Spinal cord (tissue), 10 donors: ENCODE measurements at places on chromosomes 16 and 17. TPM values are rescaled to one million over a fixed set of nuclear protein-coding genes. Genes with fewer than 3 reads are reported as not detected.
A peak's percentile ranks its signal among the peaks of the same experiment; 100 is the strongest.

- H3K4me1 ChIP-seq = no peaks in the 10 kb centered on the region
- H3K27me3 ChIP-seq = no peaks in the 10 kb centered on the region
- no peak for DNase-seq
- no peaks in the 10 kb centered on the region for H3K36me3 ChIP-seq
Observed at GRCh38 chr16:23857256-23857880, 21.6 kb downstream of the PRKCB start.

DNA sequence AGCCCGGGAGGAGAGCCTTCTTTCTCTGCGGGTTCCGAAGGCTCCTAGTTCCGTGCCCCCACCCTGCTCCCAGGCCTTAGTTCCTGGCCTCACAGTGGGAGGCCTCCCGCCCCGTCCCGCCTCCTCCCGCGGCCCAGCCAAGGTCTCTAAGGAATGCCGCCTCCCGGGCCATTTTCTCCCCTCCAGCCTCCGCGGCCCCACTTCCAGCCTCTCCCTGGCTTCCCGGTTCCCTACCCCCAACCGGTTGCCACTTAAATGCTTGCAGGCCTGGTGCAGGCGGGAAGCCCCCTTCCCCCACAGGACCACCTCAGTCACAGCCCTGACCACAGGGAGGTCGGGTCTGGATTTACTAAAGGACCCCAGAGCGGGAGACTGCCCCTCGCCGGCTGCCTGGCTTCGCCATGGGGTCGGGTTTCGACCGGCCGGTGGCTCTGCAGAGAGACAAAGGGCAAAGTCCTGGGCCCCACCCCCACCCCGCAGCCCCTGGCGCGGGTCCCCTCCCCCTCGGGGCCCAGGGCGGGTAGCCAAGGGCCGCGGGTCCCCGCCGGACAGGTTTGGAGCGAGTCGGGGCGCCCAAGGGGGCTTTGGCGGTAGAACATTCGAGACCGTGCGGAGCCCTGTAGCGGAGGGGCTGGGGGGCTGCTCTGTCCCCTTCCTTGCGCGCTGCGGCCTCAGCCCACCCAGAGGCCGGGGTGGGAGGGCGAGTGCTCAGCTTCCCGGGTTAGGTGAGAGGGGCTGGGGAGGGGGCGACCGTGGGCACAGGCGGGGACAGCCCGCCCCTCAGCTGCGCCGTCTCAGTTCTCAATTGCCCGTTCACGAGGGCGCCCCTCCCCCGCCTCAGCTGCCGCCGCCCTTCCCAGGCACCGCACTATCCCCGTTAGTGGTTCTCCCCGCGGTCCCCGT is 16.4 kb downstream of the IGF2BP1 start:
- H3K27ac ChIP-seq = peak overlapping the region; percentile 25
- peaks cover 7% of the 10 kb centered on the region for H3K36me3 ChIP-seq
- peaks cover 34% of the 10 kb centered on the region for H3K4me1 ChIP-seq
- peak; percentile 65 for DNase-seq
- no peaks in the 10 kb centered on the region for H3K27me3 ChIP-seq
- H3K4me3 ChIP-seq = peak overlapping the region; percentile 49

DNA sequence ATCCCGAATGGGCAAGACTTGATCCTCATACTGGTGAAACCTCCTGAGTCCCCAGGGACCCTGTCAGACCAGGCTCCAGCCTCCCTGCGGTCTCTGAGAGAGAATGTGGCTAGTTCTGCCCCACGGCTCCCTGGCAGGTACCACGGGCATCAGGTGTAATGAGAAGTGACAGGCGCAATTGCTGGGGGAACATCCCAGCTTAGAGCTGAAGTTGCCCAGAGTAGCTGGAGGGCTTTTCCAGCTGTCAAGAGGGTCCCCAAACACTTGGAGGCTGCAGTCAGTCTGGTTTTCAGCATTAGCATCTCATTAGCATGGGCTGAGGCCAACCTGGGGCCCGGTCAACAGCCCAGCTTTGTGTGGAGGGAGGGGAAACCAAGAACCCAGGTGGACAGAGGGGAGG is 100.0 kb upstream of the TMEM132E start:
- H3K4me3 ChIP-seq = no peak overlapping the region
- DNase-seq = no peak

DNA sequence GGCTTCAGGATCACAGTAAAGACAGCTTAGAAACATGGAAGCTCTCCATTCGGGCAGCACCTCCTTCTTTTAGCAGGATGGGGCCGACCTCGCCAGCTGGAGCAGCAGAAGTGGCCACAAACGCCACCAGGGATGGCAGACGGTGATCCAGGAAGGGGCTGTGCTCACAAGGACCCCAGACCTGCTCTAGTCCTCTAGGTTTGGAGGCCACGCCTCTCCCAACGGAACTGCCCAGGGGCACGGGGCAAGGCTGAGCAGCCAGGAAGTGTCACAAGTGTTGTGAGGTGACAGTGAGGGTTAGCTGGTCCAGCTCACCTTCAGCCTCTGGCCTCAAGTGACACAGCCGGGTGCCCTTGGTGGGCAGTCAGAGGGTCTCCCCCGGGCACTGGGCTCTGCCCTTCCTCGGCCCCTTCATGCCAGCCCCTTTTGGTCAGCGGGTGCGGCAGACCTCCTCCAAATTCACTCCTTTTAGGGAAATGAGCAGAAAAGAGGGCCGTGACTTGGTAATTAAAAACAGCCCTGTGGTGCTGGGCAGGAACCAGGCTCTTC is 20.4 kb downstream of the CEP295NL start:
- no peak for DNase-seq
- peak overlapping the region; percentile 99 for H3K27ac ChIP-seq
- no peaks in the 10 kb centered on the region for H3K27me3 ChIP-seq
- peaks cover 48% of the 10 kb centered on the region for H3K36me3 ChIP-seq

- no peaks in the 10 kb centered on the region for H3K27me3 ChIP-seq
- DNase-seq = no peak
- no peak overlapping the region for H3K27ac ChIP-seq
- H3K4me1 ChIP-seq = peaks cover 11% of the 10 kb centered on the region
- no peaks in the 10 kb centered on the region for H3K36me3 ChIP-seq
Observed at GRCh38 chr17:64250233-64250835, 12.7 kb downstream of the TEX2 start.

- H3K36me3 ChIP-seq = peaks cover 23% of the 10 kb centered on the region
- H3K27me3 ChIP-seq = no peaks in the 10 kb centered on the region
- no peak for DNase-seq
Observed at GRCh38 chr16:81040842-81041241, 5.2 kb downstream of the ATMIN start.

- H3K4me3 ChIP-seq = no peak overlapping the region
- no peak for DNase-seq
- peaks cover 26% of the 10 kb centered on the region for H3K36me3 ChIP-seq
- peaks cover 45% of the 10 kb centered on the region for H3K4me1 ChIP-seq
- peak overlapping the region; percentile 95 for H3K27ac ChIP-seq
Observed at GRCh38 chr17:8164815-8165131, 2.0 kb upstream of the VAMP2 start.

- H3K4me3 ChIP-seq = no peak overlapping the region
- no peak for DNase-seq
- no peaks in the 10 kb centered on the region for H3K36me3 ChIP-seq
Observed at GRCh38 chr17:50501054-50501453, 7.2 kb upstream of the MYCBPAP start.

DNA sequence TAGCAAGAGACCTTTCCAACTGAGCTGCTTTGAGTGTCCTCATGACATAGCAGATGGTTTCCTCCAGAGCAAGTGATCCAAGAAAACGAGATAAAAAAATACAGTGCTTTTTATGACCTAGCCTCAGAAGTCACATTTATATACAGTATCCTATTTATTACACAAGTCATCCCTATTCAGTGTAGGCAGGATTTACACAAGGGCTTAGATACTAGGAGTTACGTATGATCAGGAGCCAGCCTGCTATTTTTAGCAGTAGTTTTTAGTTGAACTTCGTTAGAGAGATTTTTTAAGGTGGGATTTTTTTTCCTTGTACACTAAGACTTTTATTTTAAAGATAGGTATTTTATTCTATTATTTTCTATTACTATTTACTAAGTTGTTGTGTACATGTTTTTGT is 58.4 kb downstream of the PHKB start:
- H3K27ac ChIP-seq = no peak overlapping the region
- H3K27me3 ChIP-seq = no peaks in the 10 kb centered on the region
- no peak overlapping the region for H3K4me3 ChIP-seq
- no peak for DNase-seq

GRCh38 chr17:5931616-5932015 is 138.6 kb upstream of the WSCD1 start:
- no peaks in the 10 kb centered on the region for H3K27me3 ChIP-seq
- no peaks in the 10 kb centered on the region for H3K36me3 ChIP-seq
- DNase-seq = peak; percentile 51
- no peak overlapping the region for H3K4me3 ChIP-seq

GRCh38 chr16:81921843-81922584 is 89.3 kb downstream of the SDR42E1 start:
- H3K27ac ChIP-seq = no peak overlapping the region
- no peak overlapping the region for H3K4me3 ChIP-seq
- H3K27me3 ChIP-seq = no peaks in the 10 kb centered on the region
- DNase-seq = no peak
- H3K36me3 ChIP-seq = no peaks in the 10 kb centered on the region

- H3K4me3 ChIP-seq = no peak overlapping the region
- H3K4me1 ChIP-seq = peaks cover 21% of the 10 kb centered on the region
- H3K27me3 ChIP-seq = no peaks in the 10 kb centered on the region
- DNase-seq = no peak
Observed at GRCh38 chr17:77227461-77228240, 86.9 kb downstream of the SEC14L1 start.

GRCh38 chr17:1515640-1516387 is 598 bp downstream of the INPP5K start:
- H3K27ac ChIP-seq = peak overlapping the region; percentile 90
- H3K4me1 ChIP-seq = peaks cover 45% of the 10 kb centered on the region
- peaks cover 50% of the 10 kb centered on the region for H3K36me3 ChIP-seq
- H3K4me3 ChIP-seq = peak overlapping the region; percentile 78
- DNase-seq = no peak

- H3K27ac ChIP-seq = no peak overlapping the region
- H3K27me3 ChIP-seq = no peaks in the 10 kb centered on the region
- DNase-seq = no peak
- no peak overlapping the region for H3K4me3 ChIP-seq
- H3K4me1 ChIP-seq = peaks cover 25% of the 10 kb centered on the region
Observed at GRCh38 chr17:31472137-31472536, 80.7 kb downstream of the RAB11FIP4 start.

DNA sequence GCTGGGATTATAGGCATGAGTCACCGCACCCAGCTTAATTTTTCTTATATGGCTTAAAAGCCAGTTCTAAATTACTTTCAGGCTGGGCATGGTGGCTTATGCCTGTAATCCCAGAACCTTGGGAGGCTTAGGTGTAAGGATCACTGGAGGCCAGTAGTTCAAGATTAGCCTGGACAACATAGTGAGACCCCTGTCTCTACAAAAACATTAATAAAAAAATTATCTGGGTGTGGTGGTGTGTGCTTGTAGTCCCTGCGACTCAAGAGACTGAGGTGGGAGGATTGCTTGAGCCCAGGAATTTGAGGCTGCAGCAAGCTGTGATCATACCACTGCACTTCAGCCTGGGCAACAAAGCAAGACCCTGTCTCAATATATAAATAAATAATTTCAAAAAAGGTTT is 10.8 kb upstream of the SMARCD2 start:
- H3K27me3 ChIP-seq = no peaks in the 10 kb centered on the region
- no peaks in the 10 kb centered on the region for H3K36me3 ChIP-seq
- H3K4me3 ChIP-seq = no peak overlapping the region
- no peak for DNase-seq
- peaks cover 14% of the 10 kb centered on the region for H3K4me1 ChIP-seq
- H3K27ac ChIP-seq = no peak overlapping the region

DNA sequence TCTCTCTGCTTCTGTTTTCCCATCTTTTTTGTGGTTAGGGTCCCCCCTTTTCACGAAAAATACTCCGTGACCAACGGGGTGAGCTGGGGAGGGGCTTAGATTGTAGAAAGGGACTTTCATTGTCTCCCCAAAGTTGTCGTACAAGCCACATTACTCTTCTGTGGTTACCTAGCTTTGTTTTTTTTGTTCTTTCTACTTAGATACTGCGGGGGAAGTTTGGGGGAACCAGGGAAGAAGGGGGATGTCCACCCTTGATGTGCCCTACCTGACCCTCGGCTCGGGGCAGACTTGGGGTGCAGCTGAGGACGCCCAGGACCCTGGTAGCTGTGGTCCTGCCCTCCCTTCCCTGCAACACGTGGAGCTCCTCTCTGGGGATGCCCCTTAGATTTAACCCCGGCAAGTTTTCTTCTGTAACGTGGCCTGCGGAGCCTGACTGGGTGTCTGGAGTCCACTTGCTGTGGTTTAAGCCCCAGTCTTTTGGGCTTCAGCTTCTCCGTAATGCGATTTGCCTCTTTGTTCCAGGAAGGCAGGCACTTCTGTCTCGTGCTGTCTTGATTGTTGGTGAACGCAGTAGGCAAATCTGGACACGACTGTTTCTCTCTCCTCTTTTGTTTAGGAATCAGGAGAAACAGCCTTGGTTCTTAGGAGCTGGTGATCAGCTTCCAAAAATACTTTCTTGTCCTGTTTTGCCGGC is 892 bp downstream of the ABCC1 start:
- H3K4me3 ChIP-seq = peak overlapping the region; percentile 40
- no peaks in the 10 kb centered on the region for H3K36me3 ChIP-seq
- H3K27ac ChIP-seq = no peak overlapping the region
- no peak for DNase-seq

DNA sequence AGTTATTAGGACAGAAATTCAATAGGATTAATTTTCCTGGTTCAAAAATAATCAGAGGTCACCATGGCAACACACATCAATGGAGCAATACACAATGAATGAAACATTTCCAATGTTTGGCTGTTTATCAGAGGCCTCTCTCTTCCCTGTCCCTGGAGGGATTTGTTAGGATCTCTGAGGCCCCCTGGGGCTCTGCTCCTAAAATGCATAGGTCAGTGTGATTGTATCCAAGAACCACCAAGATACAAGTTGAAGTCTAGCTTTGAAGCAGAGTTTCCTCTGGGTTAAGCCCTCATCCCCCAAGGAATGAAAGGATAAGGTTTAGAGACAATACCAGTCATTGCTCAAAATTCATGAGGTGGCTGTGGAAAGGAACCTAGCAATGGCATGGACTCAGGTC is 561.2 kb upstream of the C16orf82 start:
- no peaks in the 10 kb centered on the region for H3K4me1 ChIP-seq
- no peaks in the 10 kb centered on the region for H3K36me3 ChIP-seq
- DNase-seq = no peak
- H3K27ac ChIP-seq = no peak overlapping the region

- no peak for DNase-seq
- H3K4me1 ChIP-seq = no peaks in the 10 kb centered on the region
- peaks cover 79% of the 10 kb centered on the region for H3K36me3 ChIP-seq
- H3K27me3 ChIP-seq = no peaks in the 10 kb centered on the region
Observed at GRCh38 chr16:27539120-27539519, 10.6 kb downstream of the GTF3C1 start.

- H3K27me3 ChIP-seq = no peaks in the 10 kb centered on the region
- peaks cover 22% of the 10 kb centered on the region for H3K36me3 ChIP-seq
- H3K27ac ChIP-seq = peak overlapping the region; percentile 93
- no peak for DNase-seq
Observed at GRCh38 chr17:73336408-73337329, 24.9 kb upstream of the CDC42EP4 start.

The KAT2A gene
- polyA plus RNA-seq = 103 TPM

The MLKL gene
- 1.6 TPM for polyA plus RNA-seq

The CCL1 gene
- not detected for polyA plus RNA-seq

The ETV4 gene
- 23.1 TPM for polyA plus RNA-seq

The ELMO3 gene
- 2.9 TPM for polyA plus RNA-seq

The PIK3R5 gene
- polyA plus RNA-seq = 2.6 TPM

The GAN gene
- polyA plus RNA-seq = 9.8 TPM

The VAT1L gene
- 185 TPM for polyA plus RNA-seq

The SMPD3 gene
- 44.7 TPM for polyA plus RNA-seq

The HOXB8 gene
- polyA plus RNA-seq = 522 TPM
